GM23248 (cell line): ENCODE measurements at places on chromosomes 1 and 21. TPM values are rescaled to one million over a fixed set of nuclear protein-coding genes. Genes with fewer than 3 reads are reported as not detected.

Gene CLEC20A
- total RNA-seq = not detected in 2 replicates

GRCh38 chr1:93800856-93801255, 78.2 kb downstream of the DNTTIP2 start:
- H3K27me3 ChIP-seq = no peaks in the 10 kb centered on the region
- H3K4me1 ChIP-seq = peaks cover 49% of the 10 kb centered on the region
- H3K36me3 ChIP-seq = no peaks in the 10 kb centered on the region
- no peak for DNase-seq
- no peak overlapping the region for H3K4me3 ChIP-seq

GRCh38 chr1:187549540-187549939, 720.8 kb downstream of the PLA2G4A start:
- no peaks in the 10 kb centered on the region for H3K4me1 ChIP-seq
- H3K36me3 ChIP-seq = no peaks in the 10 kb centered on the region
- H3K4me3 ChIP-seq = no peak overlapping the region
- H3K27ac ChIP-seq = no peak overlapping the region
- H3K27me3 ChIP-seq = no peaks in the 10 kb centered on the region
- no peak for DNase-seq

Gene S100A7
- not detected in 2 replicates for total RNA-seq

DNA sequence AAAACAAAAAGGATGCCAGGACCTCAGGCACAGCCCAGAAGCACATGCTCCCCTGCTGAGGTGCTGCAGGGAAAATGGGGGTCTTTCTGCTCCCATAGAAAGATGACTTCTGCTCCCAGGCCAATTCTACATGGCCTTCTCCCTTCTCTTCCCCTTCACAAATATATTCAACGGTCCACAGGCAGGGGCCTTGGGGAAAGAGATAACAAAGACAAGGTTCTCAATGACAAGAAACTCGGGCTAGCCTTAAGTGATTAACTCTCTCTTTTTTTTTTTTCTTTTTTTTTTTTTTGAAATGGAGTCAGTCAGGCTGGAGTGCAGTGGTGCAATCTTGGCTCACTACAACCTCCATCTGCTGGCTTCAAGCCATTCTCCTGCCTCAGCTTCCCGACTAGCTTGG, 54.2 kb downstream of the H3-3A start:
- no peak for DNase-seq
- no peaks in the 10 kb centered on the region for H3K27me3 ChIP-seq
- H3K27ac ChIP-seq = no peak overlapping the region
- no peaks in the 10 kb centered on the region for H3K36me3 ChIP-seq
- no peak overlapping the region for H3K4me3 ChIP-seq

DNA sequence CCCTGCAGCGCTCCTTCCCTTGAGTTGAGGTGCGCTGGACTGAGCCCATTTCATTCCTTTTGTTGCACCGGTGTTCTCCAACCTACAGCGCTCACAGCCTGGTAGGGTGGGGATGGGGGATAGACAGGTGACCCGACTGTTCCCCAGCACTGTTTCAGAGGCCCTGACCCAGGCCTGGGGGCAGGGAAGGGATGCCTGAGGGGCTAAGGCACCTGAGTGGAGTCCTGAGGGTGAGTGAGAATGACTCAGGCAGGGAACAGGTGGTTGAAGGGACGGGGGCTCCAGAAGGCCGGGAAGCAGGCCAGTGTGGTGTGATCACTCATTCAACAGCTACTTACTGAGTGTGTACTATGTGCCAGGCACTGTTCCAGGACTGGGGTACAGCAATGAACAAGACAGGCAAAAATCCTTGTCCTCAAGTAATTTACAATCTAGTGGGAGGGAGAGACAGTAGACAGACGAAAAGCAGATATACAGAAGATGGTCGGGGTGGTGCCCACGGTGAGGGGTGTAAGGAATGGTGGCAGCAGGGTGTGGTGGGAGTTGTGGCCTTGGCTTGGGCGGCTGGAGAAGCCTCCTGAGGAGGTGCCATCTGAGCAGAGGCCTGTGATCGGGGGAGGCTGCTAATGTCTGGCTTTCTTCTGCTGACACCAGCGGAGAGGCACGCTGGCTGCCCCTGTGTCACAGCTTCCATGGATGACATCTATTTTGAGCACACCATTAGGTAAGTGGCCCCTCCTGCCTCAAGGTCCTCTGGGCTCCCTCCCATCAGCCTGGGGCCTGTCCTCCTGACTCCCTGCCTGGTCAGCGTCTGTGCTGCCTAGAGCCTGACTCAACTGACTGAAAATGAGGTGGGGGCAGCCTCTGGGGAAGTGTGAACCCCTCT, 37.4 kb downstream of the ACOT11 start:
- no peak for DNase-seq
- no peaks in the 10 kb centered on the region for H3K36me3 ChIP-seq
- no peak overlapping the region for H3K27ac ChIP-seq
- H3K4me1 ChIP-seq = 0 out of 2 replicates have a peak, but pooled peaks cover 5% of the 10 kb centered on the region
- H3K27me3 ChIP-seq = no peaks in the 10 kb centered on the region

Gene IL19
- total RNA-seq = not detected in 2 replicates

DNA sequence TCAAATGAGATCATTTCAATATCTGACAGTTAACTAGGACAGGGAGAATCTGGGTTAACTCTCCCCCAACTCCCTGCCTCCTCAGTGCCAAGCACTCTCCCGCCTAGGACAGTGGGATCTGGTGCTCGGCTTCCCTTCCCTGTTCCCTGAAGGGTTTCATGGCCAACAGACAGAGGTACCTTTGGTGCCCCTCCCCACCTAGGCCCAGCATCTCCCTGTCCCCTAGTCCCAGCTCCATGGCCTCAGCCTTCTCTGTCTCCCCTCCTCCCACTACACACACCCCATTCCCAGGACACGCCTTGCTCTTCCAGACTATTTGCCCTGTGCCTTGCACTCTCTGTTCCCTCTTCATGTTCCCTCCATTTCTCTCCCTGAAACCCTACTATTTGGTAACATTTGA, 77.1 kb downstream of the CD247 start:
- H3K36me3 ChIP-seq = no peaks in the 10 kb centered on the region
- no peak overlapping the region for H3K27ac ChIP-seq
- no peak overlapping the region for H3K4me3 ChIP-seq
- DNase-seq = no peak
- no peaks in the 10 kb centered on the region; the same call in none of the 2 replicates for H3K27me3 ChIP-seq

Gene ADAMTSL4
- total RNA-seq = 27.6 and 27.9 TPM in 2 replicates

DNA sequence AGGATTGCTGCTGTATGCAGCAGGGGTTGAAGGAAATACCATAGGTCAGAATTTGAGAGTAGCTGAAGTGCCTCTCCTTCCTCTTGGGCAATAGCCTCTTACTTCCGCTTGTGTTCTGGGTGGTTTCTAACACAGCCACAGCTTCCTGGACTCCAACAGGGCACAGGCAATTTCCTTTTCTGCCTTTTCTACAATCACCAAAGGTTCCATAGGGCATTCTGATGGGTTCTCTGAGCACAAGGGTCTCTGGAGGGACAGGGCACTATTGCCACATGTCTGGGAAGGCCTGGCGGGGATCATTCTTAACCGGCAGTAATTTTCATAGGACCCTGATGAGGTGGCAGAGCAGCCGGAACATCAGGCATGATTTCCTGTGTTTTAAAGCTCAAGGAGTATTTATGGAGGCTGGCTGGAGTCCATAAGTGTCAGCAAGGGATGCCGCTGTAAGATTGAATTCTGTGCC, 5.5 kb upstream of the AGTRAP start:
- H3K36me3 ChIP-seq = no peaks in the 10 kb centered on the region
- H3K4me3 ChIP-seq = peak overlapping the region; percentile 52
- DNase-seq = peak; percentile 77
- peaks cover 18% of the 10 kb centered on the region for H3K4me1 ChIP-seq
- no peaks in the 10 kb centered on the region for H3K27me3 ChIP-seq

Gene S1PR1
- 42.6 and 44.3 TPM in 2 replicates for total RNA-seq

Gene AADACL3
- total RNA-seq = not detected in 2 replicates

DNA sequence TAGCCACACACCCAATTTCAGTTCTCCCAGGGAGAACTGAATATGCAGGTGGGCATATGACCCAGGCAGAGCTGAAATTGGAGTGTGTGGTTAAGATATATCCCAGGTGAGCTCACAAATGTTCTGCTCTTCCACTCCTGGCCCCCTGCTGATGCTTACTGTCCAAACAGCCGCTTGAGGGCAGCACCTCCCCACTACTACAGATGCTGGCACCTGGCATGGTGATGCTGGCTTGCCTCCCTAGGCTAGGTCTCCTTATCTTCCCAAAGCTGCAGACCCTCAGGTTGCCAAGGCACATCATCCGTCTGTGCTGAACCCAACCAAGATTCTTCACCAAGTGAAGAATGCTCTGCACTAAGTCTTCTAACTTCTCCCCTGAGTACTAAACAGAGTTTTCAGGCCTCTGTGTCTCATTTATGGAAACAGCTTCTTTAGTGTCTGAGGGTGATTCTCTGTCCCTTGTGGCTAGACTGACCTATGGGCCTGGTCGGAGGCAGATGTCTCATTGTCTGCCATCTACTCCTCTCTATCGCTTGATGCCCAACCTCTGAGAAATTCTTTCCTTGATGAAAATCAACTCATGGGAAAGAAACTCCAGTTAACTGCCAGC, 27.2 kb downstream of the XCL1 start:
- H3K36me3 ChIP-seq = no peaks in the 10 kb centered on the region
- H3K4me3 ChIP-seq = no peak overlapping the region
- no peaks in the 10 kb centered on the region for H3K27me3 ChIP-seq

DNA sequence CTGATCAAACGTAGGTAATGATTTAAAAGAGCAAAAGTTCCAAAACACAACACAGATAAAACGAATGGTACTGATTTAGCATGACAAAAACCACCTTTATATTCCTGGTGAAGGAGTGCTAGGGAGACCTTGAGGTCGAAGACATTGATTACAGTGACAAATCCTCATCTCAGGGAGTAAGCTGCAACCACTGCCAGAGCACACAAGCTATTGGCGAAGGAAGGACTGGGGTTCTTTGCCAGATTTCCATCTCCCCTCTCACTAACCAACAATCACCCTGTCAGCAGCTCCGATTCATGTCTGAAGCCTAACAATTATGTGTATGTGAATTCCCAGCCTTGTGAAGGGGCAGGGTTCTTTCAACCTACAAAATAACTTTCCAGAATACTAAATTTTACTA, 40.2 kb upstream of the DMRTB1 start:
- no peak overlapping the region for H3K4me3 ChIP-seq
- no peak for DNase-seq
- H3K4me1 ChIP-seq = peaks cover 1% of the 10 kb centered on the region; the same call in 1 of the 2 replicates
- no peaks in the 10 kb centered on the region for H3K36me3 ChIP-seq

Gene TTC3
- total RNA-seq = 204 and 244 TPM in 2 replicates

- H3K36me3 ChIP-seq = no peaks in the 10 kb centered on the region
- no peaks in the 10 kb centered on the region for H3K27me3 ChIP-seq
- H3K27ac ChIP-seq = no peak overlapping the region
- H3K4me1 ChIP-seq = peaks cover 17% of the 10 kb centered on the region
- no peak overlapping the region for H3K4me3 ChIP-seq
- DNase-seq = peak; percentile 24
Measured at GRCh38 chr1:182977480-182977879, 24.5 kb upstream of the SHCBP1L start.

Gene SPATA21
- not detected in 2 replicates for total RNA-seq

- H3K27ac ChIP-seq = no peak overlapping the region
- H3K4me1 ChIP-seq = no peaks in the 10 kb centered on the region
- no peaks in the 10 kb centered on the region for H3K36me3 ChIP-seq
- H3K4me3 ChIP-seq = no peak overlapping the region
- H3K27me3 ChIP-seq = no peaks in the 10 kb centered on the region
Measured at GRCh38 chr1:29864431-29865022, 628.2 kb downstream of the PTPRU start.

DNA sequence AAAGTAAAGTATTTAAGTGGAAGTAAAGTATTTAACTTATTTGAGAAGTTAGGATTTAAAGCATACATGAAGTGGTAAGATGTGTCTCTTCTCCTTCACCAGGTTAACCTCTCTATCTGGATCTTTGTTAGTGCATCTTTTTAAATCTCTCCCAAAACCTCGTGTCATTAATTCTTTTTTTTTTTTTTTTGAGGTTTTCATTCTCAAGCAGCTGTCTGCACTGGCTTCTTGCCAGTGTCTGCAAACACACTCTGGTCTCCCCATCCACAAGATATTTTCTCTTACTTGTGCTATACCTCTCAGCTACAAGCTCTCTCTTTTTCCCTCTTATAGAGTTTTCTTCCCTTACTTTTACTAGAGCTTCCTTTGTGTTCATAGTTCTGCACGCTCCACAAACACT, 49.0 kb downstream of the CLDN17 start:
- DNase-seq = no peak
- no peaks in the 10 kb centered on the region for H3K27me3 ChIP-seq
- no peak overlapping the region for H3K4me3 ChIP-seq
- no peaks in the 10 kb centered on the region for H3K4me1 ChIP-seq

Gene SLAMF7
- not detected in 2 replicates for total RNA-seq

DNA sequence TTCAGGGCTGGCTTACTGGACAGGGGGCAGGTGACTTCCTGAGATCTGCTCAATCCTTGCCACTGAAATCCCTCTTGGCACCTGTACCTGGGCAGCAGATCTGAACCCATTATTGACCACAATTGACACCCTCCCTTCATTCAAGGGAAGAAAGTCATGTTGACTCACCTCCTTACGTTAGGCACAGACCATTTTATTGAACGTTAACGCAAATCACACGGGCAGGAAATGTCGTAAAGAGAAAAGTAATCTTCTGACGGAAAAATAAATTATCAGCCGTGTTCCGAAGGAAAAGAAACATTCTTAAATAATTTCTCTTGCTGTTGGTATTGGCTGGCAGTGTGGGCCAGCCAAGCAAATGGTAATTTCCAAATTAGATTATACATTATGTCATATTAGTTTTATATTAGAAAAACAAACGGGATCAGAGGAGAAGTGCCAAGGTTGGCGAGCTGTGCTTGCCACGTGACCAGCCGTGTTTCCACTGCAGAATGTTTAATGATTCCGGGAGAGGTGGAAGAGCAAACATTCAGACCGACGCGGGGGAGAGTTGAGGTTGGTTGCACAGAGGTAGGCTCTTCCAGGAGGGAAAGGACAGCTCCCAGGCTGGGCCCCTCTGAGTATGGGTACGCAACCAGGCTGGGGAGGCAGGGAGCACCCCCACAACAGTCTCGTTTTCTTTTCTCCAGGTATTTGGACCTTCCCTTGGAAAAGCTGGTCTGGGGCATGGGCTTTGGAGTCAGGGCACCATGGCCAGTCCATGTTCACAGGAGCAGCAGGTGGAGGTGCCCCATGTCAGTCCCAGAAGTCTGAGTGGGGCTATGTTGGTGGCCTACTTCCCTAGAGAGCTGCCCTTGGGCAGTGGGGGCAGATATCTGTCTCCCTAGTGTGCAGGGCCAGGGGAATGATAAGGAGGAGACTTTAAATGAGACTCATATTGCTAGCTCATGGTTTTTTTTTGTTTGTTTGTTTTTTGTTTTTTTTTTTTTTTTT, 121.1 kb downstream of the FOXD2 start:
- no peaks in the 10 kb centered on the region for H3K36me3 ChIP-seq
- H3K27me3 ChIP-seq = peaks cover 10% of the 10 kb centered on the region; the same call in 1 of the 2 replicates
- H3K4me1 ChIP-seq = no peaks in the 10 kb centered on the region
- no peak overlapping the region for H3K27ac ChIP-seq
